ENCODE measurements at places on chromosomes 5 and 9.
A peak's percentile ranks its signal among the peaks of the same experiment; 100 is the strongest.

GRCh38 chr9:118959366-118959765, 409.9 kb downstream of the BRINP1 start:
- DNase-seq, result no peak

- no peak for DNase-seq
Observed at GRCh38 chr9:7467186-7467585, 332.4 kb downstream of the DMAC1 start.

DNA sequence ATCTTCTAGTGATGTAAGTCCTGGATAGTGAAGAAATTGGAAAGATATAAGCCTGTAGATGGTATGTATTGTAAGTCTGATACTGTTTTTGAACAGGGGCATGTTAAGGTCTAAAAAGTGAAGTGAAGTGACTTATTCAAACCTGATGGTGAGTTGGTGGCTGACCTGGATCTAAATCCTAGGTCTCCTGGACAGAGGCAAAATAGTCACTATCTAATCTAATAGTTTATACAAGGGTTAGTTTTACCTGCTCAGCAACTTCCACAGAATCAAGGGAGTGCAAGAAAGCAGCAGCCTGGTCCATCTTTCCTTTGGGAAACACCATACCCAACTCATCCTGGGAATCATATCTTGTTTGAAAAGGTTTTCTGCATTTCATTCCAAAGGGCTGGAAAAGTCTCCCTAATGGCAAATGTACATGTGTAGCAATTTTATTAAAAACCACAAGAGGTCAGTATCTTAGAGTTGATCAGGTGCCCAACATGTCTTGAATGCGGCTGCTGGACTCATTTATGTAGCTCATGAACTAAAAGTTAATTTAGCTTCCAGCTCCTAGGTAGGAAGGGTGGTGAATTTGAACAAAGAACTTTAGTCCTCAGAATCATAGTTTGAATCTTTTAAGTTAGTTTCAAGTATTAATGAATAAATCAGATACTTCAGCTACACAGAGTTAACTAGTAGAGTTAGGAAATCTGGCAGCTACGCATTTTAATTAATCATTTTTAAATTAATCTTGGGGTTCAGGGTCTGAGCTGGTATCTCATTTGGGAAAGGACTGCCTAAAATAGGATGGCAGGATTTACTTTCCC, 26.0 kb downstream of the SKP2 start:
- peak; percentile 55 for DNase-seq

- DNase-seq, result no peak
Observed at GRCh38 chr9:20945269-20945668, 86.2 kb downstream of the HACD4 start.

- DNase-seq, result peak; percentile 86
Observed at GRCh38 chr9:73132034-73132776, 19.5 kb upstream of the ANXA1 start.

DNA sequence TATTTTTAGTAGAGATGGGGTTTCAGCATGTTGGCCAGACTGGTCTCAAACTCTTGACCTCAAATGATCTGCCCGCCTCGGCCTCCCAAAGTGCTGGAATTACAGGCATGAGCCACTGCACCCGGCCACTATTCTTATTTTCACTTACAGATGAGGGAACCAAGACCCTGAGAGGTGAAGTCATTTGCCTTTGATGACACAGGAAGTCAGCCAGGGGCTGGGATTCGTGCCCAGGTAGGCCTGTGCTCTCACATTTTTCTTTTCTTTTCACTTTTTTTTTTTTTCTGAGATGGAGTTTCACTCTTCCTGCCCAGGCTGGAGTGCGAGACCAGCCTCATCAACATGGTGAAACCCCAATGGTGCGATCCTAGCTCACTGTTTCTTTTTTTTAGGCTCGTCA, 22.2 kb downstream of the ENG start:
- DNase-seq, result no peak

GRCh38 chr9:91150998-91151717, 210.6 kb downstream of the AUH start:
- DNase-seq, result no peak

DNA sequence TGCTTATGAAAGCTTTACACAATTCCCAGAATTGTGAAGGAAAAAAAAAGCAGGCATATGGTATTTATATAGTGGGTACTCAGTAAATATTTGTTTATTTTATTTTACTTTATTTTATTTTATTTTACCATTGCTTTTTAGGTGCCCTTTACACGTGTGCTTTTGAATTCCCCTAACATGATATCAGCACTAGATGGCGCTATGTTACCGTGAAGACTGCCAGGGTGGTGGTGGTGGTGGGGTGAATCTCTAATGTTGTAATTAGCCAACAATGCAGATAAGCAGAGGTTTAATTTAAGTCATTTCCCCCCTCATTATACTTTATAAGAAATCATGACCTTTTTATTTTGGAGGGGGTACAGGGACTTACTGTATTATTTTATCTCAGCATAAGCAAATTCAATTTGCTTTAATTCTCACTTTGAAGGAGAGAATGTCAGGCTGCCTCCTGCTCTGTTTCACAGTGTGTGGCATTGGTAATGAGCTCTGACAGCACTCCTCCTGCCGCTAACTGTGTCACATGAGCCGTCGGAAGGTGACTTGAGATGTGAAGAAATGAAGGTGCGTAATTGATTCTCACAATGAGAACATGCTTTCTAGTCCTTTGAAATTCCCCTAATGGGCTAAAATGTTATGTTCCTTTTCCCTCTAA, 165.6 kb downstream of the YTHDC2 start:
- DNase-seq, result no peak

DNA sequence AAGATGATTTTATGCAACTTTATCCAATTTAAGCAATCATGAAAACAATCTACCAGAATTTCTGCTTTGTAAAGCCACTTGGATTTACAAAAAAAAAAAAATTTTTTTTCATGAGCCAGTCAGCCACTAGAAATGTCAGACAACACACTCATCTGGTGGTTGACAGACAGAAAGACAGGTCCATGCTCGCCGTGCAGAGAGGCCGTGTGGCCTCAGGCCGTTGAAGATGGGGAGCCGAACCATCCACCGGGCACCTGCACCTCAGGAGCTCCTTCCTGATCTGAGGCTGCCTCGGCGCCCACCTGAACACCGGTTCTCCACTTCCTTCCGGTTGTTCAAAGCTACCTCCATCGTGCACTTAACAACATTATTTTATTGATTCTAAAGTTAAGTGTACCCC, 138.0 kb upstream of the IRX4 start:
- DNase-seq, result no peak

DNA sequence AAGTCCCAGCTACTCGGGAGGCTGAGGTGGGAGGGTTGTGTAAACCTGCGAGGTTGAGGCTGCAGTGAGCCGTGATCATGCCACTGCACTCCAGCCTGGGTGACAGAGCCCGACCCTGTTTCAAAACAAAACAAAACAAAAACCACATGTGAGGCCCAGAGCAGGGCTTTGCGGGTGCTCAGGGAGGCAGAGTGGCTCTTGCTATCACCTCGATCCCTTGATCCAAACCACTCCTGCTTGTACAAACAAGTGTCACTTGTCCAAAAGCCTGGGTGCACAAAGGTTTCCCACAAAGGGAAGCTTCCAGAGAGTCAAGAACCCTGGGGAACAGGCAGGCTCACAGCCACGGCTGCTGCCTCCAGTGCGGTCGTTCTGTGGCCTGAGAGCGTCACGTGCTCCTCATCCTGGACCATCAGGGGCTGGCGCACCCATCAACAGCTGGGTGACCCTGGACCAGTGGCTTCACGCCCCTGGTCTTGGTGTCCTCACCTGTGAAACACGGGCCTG, 162.7 kb downstream of the C9orf50 start:
- DNase-seq, result no peak

- DNase-seq, result no peak
Observed at GRCh38 chr5:86977190-86977589, 290.5 kb upstream of the RASA1 start.

DNA sequence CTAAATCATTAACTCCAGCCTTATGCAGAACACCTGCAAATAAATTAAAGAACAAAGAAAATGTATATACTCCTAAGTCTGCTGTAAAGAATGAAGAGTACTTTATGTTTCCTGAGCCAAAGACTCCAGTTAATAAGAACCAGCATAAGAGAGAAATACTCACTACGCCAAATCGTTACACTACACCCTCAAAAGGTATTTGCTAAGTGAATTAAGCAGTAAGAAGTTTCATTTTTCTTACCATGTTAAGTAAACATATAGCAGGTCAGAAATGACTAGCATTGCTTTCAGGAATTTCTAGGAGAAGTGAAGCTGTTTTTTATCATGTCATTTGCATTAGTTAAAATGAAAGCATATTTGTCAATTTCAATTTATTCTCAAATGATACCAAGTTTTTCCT, 92.7 kb downstream of the MELK start:
- DNase-seq, result no peak

GRCh38 chr9:93181672-93182435, 2.1 kb upstream of the WNK2 start:
- no peak for DNase-seq

DNA sequence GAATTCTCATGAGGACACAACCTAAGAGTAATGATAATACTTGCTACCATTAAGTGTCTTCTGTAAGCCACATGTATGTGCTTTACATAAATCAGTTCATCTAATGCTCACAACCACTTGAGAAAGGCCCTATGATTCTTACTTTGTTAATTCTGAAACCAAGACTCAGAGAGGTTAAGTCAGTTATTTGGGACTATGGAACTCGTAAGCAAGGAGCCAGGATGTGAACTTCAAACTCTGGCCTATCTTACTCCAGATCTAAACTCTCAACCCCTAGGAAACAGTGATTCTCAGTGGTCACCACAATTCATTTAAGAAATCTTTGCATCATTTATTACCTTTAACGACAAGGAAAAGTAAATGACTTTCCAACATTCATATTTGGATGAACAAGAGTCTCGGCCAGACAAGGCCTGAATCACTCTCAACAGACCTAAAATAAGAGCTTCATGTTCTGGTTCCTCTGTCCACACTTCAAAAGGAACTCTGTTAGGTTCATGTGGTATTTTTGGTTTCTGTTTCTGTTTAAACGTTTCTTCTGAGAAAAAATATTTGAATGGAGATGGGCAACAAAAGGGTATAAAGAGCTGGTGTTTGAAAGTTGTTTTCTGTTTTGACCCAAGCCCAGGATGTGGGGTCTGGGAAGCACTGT, 104.8 kb downstream of the LPAR1 start:
- DNase-seq, result no peak

DNA sequence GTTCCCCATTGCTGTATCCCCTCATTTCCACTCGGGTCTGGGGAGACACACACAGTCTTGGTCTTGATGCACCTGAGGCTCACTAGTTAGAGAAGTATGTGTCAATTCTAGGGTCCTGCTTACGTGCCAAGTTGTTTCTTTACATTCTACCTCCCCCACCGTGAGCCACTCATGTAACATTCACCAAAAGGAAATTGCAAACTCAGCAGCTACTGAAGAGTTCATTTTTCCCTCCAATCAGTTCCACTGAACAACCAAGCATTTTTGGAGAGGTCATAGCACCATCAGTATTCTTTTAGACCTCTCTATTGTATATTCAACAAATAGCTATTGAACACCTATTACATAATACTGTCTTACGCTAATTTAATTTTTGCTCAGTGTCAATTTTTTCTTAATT, 281.1 kb downstream of the SH3GL2 start:
- DNase-seq, result no peak

DNA sequence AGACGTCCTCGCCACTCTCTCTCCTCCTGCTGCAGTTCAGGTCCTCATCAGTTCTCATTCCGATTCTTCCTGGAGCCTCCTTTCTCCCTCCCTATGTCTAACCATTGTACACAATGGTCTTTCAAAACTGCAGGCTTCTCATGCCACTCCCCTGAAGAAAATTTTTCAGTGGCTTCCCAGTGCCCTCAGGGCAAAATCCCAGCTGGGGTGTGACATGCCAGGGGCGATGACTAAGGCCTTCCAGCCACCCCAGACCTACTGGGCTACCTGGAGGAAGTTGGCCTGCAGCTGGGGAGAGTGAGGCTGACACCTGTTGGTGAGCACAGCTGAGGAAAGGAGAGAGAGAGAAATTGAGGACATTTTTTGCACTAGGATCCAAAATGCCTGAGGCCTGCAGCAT, 65.2 kb downstream of the SREK1 start:
- DNase-seq, result no peak

DNA sequence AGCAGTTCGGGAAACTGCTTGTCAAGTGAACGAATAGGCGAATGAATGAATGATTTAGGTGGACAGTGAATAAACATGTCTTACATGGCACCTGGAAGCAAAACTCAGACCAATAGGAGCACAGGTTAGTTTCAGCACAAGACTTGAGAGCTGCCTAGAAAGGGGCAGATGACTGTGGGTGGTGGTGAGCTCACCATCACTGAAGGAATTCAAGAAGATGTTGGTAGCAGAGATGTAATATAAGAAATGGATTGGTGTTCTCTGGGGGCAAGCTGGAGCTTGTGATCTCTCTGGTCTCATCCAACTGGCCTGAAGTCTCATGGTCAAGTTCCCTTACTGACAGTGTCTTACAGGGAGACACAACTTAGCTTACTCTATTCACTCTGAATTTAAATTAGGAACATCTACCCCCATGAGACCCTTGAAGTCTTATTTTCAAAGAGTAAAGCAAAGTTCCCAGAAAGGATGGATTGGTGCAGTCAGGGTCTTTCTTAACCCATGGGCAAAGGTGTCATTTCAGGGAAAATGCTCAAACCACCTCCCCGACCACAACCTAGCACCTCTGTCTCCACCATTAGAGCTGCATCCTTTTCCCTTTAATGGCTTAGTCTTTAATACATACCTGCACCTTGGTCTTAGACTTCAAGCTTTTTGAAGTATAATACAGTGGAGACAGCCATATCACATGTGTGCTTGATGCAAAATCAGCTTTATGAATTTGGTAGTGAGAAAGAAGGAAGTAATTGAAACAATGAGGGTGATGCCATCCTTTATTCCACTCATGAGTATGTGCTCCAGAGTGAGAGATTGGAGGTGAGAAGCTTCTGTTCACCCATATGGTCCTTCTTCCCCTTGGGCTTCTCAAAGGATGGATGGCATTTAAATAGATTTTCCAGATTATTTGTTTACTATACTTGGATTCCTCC, 5.1 kb downstream of the LCP2 start:
- DNase-seq, result no peak

DNA sequence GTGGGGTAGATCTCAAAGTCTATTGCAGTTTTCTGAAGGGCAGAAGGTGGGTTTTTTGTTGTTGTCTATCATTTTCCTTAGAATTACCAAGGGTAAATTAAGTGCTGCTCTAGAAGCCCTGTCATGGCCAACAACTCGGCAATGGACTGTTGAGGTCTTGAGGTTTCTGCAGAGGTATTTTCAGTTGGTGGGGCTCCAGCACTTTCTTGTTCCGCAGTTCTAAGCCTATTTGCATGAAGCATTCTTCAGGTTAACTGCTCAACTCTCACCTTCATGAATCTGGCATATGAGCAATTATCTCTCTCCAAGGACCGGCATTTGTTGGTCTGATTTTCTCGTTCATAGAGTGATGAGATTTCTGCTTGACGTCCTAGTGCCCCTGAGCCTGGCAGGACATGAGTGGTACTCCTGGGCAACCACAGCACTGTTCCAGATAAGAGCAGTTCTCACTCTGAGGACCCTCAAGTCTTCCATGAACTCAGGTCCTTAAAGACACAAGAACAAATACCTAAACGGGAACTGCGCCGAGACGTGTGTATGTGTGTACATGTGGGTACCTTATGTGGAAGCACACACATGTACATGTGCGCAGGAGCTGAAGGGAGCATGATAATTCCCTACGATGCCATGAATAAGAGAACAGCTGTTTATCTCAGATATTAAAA, 544.5 kb downstream of the CSNK1G3 start:
- no peak for DNase-seq
